ENCODE measurements at places on chromosomes 11 and 22.

GRCh38 chr11:73414977-73415651 lies 38.9 kb downstream of the RELT start:
- DNase-seq = no peak

DNA sequence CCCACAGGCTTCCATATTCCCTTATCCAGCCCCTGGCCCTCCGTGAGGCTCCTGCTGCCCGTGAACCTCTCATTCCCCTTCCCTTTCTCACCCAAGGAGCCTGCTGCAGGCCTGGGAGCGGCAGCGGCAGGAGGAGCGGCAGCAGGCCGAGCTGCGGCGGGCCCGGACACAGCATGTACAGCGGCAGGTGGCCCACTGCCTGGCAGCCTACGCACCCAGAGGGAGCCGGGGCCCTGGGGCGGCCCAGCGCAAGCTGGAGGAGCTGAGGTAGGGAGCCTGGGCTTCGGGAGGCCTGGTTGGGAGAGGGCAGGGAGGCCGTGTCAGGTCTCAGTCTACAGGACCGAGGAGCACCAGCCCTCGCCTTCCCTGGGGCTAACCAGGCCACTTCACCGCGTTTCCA lies 8.1 kb upstream of the SART1 start:
- DNase-seq = no peak

- DNase-seq = no peak
Measured at GRCh38 chr11:35927682-35928081, 16.2 kb upstream of the LDLRAD3 start.

DNA sequence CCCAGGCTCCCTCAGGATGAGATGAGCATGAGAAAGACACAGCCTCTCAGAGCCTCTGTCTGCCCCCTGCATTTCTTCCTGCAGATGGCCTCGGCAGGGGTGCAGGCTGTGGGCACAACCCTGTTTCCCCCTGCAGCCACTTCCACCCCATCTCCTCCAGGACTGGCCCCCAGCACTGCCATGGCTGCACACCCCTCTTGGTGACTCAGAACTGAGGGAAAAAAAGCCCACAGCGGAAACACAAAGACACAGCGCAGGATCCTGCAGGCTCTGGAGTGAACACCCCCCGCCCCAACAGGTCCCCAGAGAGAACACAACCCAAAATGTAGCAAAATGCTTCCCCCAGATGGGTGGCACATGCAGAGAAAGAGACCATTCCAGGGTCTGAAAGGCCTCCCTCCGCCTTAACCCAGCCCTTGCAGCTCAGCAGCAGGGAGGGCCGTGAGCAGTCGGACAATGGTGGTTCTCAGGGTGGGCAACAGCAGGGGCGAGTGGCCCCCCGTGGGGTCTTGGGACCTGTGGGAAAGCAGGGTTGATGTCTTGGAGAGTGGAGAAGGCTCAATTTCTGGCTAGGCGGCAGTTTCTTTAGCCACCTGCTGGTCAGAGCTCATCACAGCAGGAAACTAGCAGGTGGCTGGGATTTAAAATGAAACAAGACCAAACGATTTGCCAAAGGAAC lies 8.0 kb downstream of the TUBGCP6 start:
- DNase-seq = no peak

DNA sequence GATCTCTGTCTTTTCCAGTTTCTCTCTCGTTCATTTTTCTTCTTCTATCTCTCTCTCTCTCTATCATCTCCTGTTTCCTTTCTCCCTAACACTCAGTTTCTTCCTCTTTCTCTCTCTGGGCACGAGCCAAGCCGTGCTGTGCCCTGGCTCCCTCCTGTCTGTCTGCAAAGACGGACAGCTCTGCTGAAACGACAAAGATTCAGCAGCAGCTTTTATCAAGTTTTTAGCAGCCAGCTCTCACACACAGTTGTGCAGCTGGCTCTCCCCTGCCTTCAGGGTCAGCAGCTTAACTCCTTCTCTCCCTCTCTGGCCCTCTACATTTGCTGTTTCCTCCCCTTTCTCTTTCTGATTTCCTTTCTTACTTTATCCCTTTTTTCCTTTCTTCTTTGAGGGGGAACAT lies 352.0 kb upstream of the MPPED2 start:
- no peak for DNase-seq

DNA sequence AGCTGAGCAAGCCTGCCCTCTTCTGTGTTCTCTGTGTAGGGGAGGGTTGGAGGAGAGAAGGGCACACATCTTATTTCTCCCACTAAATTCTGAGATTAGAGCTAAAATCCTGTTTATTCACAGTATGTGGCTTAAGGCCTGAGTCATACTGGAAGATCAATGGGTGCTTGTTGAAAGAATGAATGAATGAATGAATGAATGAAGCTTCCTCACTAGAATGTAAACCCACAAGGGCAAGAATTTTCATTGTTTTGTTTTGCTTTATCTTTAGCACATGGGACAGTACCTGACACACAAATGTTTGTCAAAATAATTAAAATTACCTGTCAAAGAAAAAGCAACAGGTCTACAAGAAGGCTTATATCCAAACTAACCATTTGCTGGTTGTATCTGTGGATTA lies 50.6 kb upstream of the PAK1 start:
- DNase-seq = no peak

DNA sequence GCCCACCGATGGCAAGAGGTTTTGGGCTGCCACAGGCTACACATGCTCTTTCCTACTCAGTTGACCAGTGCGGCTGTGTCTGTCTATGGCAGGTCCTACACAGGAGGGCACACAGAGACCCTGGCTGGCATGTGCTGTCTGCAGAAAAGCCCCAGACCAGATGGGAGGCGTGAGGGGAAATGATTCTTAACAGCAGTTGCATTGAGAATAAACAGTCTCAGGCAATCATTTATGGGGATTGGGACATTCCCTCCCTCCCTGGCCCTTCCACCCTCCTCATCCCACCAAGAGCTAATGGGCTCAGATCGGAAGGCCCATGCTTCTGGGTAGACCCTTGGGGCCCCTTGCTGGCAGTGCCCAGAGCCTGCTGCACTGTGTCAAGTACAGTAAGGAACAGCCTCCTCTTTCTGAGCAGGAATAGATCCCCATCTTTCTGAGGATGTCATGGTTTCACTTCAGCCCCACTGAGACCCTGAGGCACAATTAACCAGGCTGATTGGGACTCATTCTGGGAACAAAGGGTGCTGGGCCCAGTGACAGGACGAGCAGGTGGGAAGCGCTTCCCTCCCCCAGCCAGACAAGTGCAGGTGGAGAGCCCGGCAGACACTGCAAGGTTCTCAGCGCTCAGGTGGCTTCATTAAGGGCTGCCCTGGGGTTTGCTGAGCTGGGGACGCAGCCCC lies 28.3 kb downstream of the TSPAN18 start:
- no peak for DNase-seq

DNA sequence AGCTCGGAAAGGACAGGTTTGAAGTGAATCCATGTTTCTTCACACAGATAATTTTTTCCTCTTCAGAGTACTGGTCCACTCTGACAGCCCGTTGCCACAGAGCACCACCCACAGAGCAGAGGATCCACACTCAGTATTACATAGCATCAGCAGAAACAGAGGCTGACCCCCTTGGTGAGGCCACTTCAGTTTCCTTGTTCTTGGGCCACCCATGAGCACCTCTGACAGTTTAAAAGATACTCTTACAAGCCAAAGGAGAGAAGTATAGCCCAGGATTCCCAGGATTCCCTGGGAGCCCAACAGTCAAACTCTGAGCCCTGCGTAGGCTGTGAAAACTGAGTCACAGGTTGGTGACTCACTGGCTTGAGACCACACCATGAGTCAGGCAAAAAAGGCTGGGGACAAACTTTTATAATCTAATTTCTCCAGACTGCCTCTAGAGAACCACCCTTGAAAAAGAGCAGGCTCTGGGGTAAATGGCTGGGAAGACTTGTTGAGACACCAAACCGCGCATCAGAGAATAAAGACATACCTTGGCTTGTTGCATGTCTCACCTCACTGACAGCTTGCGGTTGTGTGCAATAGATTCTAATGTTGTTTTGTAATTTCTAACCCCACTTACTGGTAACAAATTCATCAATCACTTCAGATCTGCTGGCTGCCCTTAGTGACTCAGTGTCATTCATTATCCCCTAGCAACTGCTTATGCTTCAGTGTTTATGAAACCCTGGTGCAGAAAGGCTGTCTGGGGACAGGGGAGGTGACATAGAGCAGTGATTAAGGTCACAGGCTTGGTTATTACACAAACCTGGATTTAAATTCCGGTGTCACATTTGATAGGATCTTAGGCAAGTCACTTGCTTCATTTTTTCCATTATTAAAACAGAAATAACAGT lies 56.9 kb upstream of the PRSS23 start:
- no peak for DNase-seq

DNA sequence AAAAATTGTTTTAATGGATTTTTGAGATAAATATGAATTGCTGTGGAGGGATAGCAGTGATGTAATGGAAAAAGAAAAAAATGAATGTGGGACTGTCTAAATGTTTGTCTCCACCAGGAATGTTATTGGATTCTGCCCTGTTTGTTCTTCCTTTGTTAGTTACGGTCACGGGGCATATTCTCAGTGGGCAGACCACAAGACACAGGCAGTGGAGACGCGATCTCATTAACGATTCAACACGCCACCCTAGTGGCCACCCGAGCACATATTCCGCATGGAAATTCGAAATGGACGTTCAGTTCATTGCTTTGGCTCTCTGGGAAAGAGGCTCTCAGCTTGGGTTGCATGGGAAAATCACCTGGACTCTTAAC lies 151.8 kb upstream of the TTC12 start:
- peak; percentile 26 for DNase-seq

- no peak for DNase-seq
Measured at GRCh38 chr22:37062702-37063381, 11.3 kb downstream of the KCTD17 start.

DNA sequence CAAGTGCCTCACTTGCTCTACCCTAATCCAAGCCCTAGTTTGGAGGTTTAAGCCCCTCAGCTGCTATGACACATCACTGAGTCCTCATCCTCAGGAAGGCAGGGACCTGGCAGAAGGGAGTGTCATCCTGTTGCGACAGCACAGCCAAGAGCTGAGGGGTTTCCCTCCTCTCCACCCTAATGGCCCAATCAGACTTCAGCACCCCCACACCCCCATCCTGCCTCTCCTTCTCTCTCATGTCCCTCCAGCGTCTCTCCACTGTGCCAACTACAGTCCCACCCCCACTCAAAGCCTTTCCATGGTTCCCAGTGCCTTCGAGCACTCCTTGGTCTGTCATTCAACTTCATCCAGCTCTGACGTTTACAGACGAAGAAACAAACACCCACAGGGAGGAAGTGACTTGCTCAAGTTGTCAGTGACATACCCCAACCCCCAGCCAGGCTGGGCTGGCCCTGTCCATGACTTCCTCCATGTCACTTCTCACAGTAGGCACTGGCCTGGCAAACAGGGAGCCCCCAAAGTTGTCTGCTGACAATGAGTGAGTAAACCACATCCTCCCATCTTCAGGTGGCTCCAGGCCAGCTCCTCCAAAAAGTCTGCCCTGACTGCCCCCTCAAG lies 15.6 kb downstream of the ARAP1 start:
- DNase-seq = no peak

- no peak for DNase-seq
Measured at GRCh38 chr11:76621868-76622267, 48.7 kb downstream of the LRRC32 start.

- no peak for DNase-seq
Measured at GRCh38 chr11:27777033-27777432, 76.8 kb upstream of the BDNF start.

DNA sequence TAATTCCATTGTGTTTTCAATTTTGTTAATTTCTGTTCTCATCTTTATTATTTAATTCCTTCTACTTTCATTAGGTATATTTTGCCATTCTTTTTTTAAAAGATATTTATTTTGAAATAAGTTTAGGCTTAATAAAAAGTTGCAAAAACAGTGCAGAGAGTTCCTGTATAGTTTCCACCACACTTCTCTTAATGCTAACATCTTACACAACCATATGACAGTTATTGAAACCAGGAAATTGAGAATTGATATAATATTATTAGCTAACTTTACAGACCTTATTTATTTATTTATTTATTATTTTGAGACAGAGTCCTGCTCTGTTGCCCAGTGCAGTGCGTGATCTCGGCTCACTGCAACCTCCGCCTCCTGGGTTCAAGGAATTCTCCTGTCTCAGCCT lies 13.8 kb upstream of the SPDYC start:
- no peak for DNase-seq

DNA sequence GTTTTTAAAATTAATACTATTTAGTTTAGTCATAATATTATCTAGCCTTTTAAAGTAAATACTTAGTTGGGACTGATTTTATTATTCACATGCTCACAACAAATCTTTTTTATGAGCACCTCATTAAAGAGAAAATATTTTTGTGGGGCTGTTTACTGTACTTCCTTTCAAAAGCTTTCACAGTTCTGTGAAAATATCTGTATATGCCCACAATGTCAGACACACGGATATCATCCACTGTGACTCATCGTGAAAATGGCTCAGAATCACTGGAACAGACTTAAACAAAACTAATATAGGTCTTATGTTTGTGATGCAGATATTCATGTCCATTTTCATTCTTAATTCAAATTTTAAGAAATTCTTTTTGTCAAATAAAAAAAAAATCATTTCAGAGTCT lies 305.2 kb downstream of the RAB38 start:
- no peak for DNase-seq

GRCh38 chr11:113363996-113364641 lies 23.5 kb upstream of the ANKK1 start:
- DNase-seq = no peak

GRCh38 chr11:84865257-84865656 lies 761.9 kb downstream of the DLG2 start:
- DNase-seq = no peak

DNA sequence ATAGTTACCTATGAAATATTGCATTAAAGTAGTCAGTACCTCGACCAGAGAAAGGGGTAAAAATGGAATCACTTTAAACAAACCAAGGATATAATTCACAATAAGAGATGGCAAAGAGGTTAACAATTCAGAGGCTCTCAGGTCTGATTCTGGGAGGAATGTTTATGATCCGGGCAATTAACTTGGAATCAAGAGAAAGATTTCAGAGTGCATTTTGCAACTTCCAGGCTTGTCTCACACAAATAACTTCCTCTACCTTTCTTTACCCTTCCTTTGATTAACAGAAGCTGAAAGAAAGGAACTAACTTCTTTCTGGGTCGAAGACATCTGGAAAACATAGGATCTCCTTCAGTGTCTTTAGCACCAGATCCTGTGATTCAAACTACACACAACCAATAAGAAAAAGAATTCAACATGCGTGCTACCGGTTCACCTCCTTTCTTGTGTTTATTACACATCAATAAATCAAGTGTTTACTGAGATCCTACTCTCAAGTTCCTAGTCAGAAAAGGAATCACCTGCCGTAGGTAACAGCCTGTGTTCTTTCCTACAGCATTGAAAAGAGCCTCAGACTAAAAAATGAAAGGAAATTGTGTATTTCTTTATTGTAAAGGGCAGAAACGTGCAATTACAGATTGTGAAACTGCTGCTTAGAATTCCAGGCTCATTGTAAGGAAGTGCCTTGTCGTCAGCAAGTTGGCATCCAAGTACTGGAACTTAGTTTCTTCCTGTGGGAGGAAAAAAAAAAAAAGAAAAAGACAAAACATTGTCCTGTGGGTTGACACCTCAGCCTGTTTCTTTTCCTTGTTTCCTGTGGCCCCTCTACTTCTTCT lies 29.5 kb downstream of the CARD18 start:
- DNase-seq = no peak
